ENCODE measurements at places on chromosomes 2 and 18. TPM values are rescaled to one million over a fixed set of nuclear protein-coding genes. Genes with fewer than 3 reads are reported as not detected.

The WDR33 gene
- 43.0 TPM for total RNA-seq

The DCDC2C gene
- not detected for total RNA-seq

The SMIM21 gene
- not detected for total RNA-seq

The SLC4A5 gene
- 1.8 TPM for total RNA-seq

DNA sequence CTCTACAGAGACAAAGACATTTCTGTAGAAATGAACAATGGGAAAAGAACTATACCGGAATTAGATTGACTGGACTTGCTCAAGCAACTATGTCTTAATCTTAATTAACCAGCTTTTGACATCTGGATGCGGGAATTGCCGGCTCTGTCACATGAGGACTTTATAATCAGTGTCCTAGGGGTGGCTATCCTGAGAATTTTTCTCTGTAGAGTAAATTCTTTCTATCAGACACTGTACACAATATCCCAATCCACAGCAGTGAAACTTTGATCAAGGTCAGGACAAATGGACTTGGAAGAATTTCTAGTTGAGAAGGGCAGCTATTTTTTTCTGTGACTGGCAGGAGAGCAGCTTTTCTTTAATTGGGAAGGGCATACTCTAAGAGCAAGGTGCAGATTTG lies 322.1 kb downstream of the HRH4 start:
- no peaks in the 10 kb centered on the region for H3K36me3 ChIP-seq
- H3K27me3 ChIP-seq: no peaks in the 10 kb centered on the region
- H3K27ac ChIP-seq: no peak overlapping the region

DNA sequence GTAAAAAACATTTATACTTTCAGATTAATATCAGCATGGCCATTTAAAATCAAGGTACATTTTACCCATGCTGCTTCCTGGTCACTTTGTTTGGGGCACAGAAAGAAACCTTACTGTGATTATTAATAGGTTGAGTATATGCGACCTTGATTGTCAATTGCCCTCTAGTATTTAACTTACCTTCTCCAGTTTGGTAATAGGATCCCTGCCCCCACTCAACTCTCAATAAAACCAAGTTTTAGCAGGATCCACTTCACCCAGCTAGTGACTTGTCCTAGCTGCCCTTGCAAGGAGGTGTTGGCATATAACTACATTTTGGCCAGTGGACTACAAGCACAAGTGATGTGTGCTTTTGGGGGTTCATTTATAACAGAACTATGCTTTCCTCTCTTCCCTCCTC lies 34.3 kb downstream of the FANCL start:
- peaks cover 29% of the 10 kb centered on the region for H3K36me3 ChIP-seq
- no peaks in the 10 kb centered on the region for H3K4me1 ChIP-seq
- no peaks in the 10 kb centered on the region for H3K27me3 ChIP-seq

GRCh38 chr2:11177871-11178690 lies 22.8 kb downstream of the SLC66A3 start:
- no peak overlapping the region for H3K4me3 ChIP-seq
- no peaks in the 10 kb centered on the region for H3K36me3 ChIP-seq
- DNase-seq: no peak
- no peaks in the 10 kb centered on the region for H3K27me3 ChIP-seq
- no peak overlapping the region for H3K27ac ChIP-seq

GRCh38 chr2:176664478-176664877 lies 395.2 kb downstream of the MTX2 start:
- DNase-seq: no peak
- H3K4me3 ChIP-seq: no peak overlapping the region
- peaks cover 21% of the 10 kb centered on the region for H3K27me3 ChIP-seq

DNA sequence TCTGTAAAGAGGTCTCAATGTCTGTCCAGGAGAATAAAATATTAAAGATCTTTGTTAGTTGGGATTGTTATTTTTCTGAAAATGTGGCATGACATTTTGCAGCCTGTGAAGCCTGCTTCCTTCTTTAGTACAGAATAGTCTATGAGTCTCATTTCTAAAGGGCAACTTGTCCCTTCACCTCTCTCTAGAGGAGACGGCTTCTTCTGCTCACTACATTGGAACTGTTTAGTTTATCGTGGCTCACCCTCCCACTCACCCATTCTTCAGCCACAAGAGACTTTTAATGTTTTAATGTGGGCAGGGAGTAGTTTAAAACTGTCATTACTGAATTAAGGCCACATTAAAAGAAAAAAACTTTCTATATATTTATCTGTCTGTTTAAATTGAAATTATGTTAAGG lies 161.0 kb downstream of the BARD1 start:
- no peak overlapping the region for H3K4me3 ChIP-seq
- no peak overlapping the region for H3K27ac ChIP-seq
- no peaks in the 10 kb centered on the region for H3K27me3 ChIP-seq
- H3K4me1 ChIP-seq: no peaks in the 10 kb centered on the region
- no peak for DNase-seq

All from heart right ventricle (tissue), 16 donors.